ENCODE measurements at places on chromosomes 1 and 21.
A peak's percentile ranks its signal among the peaks of the same experiment; 100 is the strongest.

- peak; percentile 56 for DNase-seq
Observed at GRCh38 chr21:34598931-34599400, 15.9 kb downstream of the RCAN1 start.

DNA sequence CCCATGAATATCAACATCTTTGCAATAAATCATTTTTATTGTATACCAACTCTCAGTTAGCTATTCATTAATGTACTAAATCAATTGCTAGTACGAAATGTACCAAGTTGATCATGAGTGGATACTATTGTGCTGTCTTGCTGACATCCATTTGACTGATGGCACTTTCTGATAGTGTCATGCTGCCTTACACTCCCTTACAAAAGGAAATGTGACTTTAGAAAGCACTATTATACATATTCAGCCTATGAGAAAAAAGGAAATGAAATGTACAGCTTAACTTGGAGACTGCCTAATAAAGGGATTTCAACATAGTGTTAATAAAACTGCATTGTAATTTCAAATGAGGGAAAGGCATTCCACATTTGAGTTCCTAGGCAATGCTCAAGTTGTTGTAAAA lies 52.2 kb downstream of the PLA2G4A start:
- no peak for DNase-seq

GRCh38 chr1:213154056-213154685 lies 103.1 kb downstream of the RPS6KC1 start:
- DNase-seq = no peak

DNA sequence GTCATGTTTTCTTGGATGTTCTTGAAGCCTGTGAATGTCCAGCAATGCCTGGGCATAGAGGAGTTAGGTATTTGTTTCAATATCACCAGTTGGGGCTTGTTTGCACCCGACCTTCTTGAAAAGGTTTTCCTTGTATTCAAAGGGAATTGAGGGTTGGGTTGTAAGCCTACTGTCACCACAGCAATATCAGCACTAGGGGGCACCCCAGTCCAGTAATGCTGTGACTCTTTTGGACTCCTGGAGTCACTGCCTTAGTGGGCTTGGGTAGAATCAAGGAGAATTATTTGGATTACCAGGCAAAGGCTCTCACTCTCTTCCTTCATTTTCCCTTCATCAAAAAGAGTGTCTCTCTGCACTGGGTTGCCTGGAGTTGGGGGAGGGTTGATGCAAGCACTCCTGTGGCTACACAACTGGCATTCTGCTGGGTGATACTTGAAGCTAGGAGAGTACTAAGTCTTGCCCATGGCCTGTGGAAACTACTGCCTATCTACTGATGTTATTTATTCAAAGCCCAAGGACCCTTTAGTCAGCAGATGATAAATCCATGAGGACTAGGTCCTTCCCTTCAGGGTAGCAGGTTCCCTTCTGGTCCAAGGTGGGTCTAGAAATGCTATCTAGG lies 34.5 kb downstream of the OR10R2 start:
- no peak for DNase-seq

DNA sequence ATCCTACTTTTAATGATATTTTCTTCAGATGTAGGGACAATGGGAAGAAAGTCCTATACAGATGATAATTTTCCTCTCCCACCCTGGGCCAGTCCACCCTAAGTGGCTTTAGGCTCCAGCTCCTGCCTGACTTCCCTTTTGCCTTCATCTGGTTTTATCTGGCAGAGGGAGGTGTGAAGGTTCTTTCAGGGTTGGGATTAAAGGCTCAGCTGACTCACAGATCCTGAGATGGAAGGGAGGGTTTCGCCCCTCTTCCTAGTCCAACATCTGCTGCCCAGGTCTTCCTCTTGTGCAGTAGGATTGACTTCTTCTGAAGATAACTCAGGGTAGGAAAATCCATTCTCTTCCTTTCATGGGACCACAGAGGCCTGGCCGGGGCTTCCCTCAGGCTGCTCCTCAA lies 362.4 kb upstream of the KAZN start:
- DNase-seq = no peak

- DNase-seq = no peak
Observed at GRCh38 chr1:28021064-28021463, 61.3 kb downstream of the XKR8 start.

DNA sequence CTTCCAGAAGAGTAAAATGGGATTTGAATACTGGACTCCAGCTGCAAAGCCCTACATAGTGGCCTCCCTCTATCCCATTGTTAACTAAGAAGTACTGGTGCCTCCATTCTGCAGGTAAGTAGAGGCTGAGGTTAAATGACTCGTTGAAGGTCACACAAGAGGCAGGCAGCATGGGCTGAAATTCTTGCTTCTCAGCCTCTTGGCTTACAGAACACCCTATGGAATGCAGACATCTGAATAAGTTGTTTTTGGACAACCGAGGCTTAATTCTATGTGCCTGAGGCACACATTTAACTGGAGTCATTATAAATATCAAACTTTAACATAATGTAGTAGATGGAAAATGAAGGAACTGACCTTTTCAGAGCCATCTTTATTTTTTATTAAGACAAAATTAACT lies 5.7 kb downstream of the DNAJC11 start:
- no peak for DNase-seq

- DNase-seq = no peak
Observed at GRCh38 chr1:12095452-12096263, 32.6 kb downstream of the TNFRSF8 start.

DNA sequence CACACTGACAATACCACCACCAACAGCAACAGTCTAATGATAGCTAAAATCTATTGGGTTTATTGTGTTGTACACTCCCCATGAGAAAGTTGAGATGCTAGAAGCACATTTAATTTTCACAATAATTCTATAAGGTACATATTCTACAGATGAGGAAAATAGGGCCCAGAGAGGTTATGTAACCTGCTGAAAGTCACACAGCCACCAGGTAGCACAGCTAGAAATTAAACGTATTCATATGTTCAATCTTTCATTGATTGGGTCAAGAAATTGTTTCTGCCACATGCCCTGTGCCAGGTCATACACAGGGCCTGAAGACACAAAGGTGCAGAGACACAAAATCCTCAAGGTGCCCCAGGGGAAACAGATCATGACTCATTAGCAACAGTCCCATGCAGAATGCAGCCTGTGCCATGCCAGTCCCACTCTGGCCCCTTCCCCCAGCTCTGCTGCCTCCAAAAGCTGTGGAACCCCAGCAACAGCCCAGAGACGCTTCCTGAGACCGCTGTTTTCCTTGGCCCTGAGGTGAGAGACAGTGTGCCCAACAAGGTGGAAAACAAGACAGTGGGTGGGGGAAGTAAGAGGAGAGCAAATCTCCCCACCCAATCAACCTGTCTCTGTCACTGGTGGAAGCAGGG lies 32.1 kb downstream of the GJA4 start:
- DNase-seq = no peak

Data from NCI-H1436 treated with DMSO at 0.1 percent for 48 hours (cell line).